ENCODE measurements at places on chromosomes 16 and 17.

DNA sequence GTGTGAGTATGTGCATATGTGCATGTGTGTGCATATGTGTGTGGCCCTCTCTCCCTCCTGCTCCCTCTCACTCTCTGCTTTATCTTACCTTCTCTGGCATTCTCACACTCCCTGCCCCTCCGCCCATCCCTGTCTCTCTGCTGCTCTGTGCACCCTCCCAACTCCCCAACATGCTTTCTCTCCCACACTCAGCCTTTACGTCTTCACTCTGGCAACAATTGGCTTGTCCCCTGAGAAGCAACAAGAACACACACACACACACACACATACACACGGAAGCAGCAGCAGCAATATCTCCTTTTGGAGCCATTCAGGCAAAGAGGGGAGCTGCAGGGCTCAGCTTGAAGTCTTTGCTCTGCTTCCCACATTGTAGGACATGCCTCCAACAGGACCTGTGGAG is 27.8 kb downstream of the PITPNM3 start:
- DNase-seq: no peak

GRCh38 chr17:74918906-74919305 is 4.1 kb downstream of the USH1G start:
- no peak for DNase-seq

DNA sequence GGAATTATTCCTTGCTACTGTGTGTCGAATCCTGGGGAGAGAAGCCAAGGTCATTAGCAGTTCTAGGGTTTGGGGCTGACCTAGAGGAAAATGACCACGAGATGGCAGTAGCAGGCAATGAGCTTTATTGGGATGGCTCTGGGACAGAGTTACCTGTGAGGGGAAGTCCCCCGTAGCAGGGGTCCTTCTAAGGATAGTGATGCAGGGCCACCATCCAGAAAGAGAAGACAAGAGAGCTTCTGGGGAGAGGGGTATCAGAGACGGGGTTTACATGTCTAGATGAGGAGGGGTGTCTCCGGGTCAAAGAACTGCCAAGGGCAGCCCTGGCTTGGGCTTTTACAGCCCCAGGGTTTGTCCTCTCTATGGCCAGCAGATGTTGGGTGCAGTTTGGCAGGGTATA is 6.4 kb upstream of the GGT6 start:
- peak; percentile 31 for DNase-seq

GRCh38 chr16:20243731-20244281 is 83.5 kb downstream of the GP2 start:
- DNase-seq: no peak

DNA sequence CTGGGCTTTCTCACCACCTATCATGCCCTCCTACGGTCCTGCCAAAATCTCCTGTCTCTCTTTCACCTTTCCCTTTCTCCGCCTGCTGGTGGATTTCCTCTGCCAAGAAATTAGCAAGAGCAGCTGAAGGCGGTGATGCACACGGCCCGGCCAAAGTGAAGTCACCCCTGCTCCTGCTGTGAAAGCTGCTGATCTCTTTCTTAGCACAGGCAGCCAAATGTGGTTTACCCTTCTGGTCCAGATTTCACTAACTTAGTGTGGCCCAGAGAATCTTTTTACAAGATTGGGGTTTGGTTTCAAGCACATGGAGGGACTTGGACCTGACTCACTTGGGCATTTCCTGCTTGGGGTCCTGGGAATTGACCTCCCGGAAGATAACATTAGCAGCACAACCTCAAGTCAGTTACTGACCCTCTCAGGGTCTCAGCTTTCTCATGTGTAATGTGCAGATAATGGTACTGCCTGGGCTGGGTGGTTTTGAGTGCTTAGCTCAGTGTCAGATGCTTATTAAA is 155.7 kb downstream of the SOCS1 start:
- no peak for DNase-seq

- no peak for DNase-seq
Measured at GRCh38 chr17:49190932-49191331, 19.4 kb downstream of the GNGT2 start.

- no peak for DNase-seq
Measured at GRCh38 chr16:20023190-20023589, 50.5 kb downstream of the GPR139 start.

DNA sequence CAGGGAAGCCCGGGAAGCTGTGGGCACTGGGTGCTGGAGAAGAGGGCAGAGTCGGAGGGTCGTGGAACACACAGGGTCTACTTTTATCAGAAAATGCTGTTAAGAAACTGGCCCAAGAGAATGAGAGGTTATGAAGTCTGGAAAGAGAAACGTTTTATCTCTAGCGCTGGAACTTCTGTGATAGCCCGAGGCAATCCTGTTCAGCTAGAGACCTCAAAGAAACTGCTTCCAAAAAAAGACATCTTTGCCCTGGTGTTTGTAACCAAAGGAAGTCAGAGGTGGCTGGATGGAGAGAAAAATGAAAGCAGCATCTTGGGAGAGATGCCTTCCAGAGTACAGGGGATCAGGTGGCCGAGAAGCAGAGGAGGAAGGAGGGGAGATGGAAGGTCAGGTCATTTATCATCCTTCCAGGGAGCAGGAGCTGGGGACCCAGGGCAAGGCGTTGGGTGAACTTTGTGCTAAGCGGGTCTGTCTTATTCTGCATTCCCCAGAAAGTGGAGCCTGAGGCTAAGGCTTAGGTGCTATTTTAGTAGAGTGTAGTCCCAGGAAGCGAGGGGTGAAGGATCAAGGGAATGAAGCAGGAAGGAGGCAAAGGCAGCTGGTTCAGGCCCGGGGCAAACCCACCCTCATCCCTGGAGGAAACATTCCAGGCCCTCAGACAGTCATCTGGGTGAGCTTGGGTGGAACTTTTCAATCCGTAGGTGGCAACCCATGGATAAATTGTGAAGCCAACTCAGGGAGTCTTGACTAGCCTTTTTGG is 66.5 kb downstream of the MGAT5B start:
- no peak for DNase-seq

DNA sequence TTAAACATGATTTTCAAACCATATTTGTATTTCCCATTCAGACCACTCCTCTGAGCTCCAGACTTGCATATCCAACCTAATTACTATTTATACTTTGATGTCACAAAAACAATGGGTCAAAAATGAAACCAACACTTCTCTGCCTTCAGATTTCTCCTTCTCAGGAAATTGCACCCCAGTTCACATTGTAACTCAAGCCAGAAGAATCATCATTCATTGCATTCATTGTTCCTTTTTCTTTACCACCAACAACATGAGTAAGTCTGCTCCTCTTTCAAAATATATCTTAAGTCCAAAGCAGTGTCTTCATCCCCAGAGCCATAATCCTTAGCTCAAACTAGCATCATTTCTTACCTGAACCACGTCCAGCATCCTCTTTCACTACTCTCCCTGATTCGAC is 2.6 kb upstream of the AKAP1 start:
- DNase-seq: no peak

DNA sequence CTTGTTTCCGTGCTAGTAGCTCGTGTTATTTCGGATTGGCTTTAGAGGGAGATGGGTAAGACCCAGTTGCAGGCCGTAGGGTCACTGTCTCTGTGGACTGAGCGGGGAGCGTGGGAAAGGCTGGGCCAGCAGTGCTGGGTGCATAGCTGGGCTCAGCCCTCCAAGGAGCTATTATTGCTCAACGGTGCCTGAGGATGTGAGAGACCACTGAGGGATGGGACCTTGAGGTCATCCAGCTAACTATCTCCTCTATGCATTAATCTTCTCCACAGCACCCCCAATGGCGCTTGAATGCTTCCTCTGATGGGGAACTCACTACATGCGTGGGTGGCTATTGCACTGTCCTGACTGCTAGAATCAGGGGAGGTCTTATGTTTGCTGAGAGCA is 126.1 kb upstream of the FOXF1 start:
- DNase-seq: no peak

DNA sequence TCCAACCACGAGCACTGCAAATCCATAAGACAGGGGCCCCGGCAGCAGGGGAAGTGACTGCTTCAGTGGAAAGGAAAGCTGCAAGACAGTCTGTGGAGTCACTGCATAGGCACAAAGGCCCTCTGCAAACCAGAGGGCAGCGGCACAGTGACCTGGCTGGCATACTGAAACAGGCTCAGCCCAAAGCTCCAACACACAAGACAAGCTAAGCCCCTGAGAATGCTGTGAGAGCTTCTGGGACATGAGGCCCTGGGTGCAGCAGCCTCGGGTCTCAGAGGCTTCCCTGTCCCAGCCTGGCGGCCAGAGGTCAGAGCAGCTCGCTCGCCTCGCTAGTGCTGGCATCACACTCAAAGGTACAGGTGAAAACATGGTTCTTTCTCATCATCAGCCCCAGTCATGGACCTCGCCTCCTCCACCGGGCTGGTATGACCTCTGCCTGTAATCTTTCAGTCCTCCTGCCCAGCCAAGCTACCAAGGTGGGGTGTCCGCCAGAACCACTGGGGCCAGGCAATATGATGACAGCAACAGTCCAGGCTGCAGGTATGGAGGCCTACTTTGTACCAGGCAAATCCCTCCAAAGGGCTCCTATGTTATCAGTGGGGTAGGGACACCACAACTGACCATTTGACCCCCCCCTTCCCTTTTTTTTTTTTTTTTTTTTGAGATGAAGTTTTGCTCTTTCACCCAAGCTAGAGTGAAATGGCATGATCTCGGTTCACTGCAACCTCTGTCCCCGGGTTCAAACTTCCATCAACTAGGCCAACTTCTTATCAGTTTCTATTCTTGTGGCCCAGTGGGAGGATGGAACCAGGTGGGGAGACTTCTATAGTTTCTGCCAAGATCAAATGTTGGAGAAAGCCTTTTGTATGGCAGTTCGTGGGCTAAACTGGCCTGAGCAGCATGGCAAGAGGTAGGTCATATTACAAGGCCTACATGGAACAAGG is 19.2 kb downstream of the ST3GAL2 start:
- no peak for DNase-seq

GRCh38 chr16:85173146-85173980 is 61.1 kb upstream of the CIBAR2 start:
- DNase-seq: no peak

Data from CD4-positive, alpha-beta T cell treated with Interleukin-4 for 4 hours (primary cell).